ENCODE measurements at places on chromosomes 1 and 21.

DNA sequence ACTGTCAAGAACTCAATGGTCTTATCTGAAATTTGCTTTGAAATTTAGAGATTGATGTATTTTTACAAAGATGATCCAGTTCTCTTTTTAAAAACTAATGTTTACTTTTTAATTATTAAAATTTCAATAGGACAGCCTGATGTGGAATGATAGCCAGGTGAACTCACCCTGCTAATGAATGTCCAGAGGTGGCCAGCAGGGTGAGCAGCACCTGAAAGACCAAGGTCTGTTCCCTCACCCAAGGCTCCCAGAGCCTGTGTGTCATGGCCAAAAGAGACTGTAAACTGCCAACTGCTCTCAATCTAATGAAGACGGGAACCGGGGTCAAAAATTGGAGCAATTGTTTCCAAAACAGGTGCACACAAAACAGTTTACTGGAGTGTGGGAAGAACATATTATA is 340.4 kb downstream of the DISC1 start:
- no peak for DNase-seq

- no peak for DNase-seq
Observed at GRCh38 chr1:51784997-51785421, 93.5 kb downstream of the NRDC start.

- no peak for DNase-seq
Observed at GRCh38 chr1:223338811-223339746, 24.9 kb downstream of the SUSD4 start.

GRCh38 chr1:170634824-170635410 is 29.0 kb upstream of the PRRX1 start:
- no peak for DNase-seq

GRCh38 chr21:32712641-32713040 is 15.2 kb downstream of the SYNJ1 start:
- DNase-seq: no peak

DNA sequence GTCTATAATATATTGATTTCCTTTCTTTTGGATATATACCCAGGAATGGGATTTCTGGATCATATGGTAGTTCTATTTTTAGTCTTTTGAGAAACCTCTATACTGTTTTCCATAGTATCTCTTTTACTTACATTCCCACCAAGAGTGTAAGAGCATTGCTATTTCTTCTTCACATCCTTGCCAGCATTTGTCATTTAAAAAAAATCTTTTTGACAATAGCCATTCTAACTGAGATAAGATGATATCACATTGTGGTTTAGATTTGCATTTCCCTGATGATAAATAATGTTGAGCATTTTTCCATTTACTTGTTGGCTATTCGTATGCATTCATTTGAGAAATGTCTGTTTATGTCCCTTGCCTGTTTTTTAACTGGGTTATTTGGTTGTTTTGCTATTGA is 467.4 kb downstream of the COL11A1 start:
- no peak for DNase-seq

GRCh38 chr1:65083263-65083896 is 64.6 kb upstream of the AK4 start:
- DNase-seq: peak; percentile 92

DNA sequence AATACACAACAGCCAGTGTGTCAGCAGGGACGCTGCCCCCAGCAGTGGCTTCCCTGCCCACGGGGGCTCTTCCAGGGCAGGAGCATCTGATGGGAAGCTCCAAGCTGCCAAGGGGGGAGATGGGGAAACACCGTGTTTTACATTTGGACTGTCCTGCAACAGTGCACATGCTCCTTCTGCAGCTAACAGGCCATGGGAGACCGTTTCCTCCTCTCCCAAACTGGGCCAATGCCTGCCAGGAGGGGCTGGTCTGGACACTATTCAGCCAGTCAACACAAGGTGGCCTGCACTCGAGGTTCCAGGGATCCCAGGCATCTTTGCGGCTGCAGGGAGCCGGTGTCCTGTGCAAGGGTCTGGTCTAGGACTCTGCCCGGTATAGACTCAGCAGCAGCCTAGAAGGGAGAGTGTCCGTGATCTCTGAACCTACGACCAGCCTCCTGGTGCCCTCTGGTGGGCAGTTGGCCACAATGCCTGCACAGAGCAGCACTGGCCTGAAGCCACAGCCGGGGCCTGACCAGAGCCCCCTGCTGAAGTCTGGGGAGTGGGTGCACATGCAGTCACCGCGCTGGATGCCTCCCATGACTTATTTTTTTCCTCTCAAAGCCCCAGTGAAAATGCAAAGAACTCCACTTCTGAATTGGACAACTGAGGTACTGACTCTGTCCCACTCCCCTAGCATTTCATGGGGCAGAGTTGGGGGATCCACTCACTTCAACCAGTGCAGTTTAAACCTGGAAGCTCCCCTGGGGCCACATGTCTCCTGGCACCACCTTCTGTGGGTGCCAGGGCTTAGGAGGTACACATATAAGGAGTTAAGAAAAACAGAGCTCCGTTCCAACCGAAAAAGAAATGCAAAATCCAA is 33.3 kb downstream of the RCC2 start:
- peak; percentile 22 for DNase-seq

GRCh38 chr1:39671793-39672550 is at the start of gene NT5C1A:
NT5C1A (minus strand) TSS chr1:39672107; CDS start chr1:39672038, 69 bp downstream.
- DNase-seq: no peak

GRCh38 chr1:41695118-41695745 is 210.7 kb upstream of the EDN2 start:
- no peak for DNase-seq

DNA sequence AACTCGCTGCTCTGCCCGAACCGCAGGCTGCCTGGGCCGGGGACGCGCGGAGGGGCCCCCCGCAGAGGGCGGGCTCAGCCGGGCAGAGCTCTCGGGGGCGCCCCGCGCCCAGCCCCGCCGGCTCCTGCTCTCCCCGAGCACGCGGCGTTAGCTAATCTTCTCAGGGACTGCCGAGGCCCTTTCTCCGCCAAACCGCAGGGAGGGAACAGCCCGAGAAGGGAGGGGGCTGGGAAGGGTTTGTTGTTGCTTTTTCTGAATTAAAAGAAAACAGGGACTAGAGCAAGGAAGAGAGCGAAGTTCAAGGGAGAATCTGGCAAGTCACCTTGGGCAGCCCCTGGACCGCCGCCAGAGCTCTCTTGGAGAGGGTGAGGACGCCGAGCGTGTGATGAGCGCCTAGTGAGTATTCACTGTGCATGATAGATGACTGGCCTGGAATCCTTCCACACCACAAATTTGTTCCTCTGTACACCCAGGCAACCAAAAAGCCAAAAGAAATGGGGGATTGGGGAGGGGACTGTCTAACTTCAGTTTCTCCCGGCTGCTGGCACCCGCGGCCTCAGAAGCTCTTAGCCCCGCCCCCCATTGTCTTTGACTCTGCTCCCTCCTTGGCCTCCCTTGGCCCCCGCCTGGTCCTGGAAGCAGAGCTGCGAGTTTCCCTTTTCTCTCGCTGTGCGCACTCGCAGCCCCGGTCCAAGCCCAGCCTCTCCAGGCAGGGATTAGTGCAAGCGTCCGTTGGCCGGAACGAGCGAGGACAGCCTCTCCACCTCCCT is 19.7 kb upstream of the LMX1A start:
- DNase-seq: no peak

- DNase-seq: no peak
Observed at GRCh38 chr1:202987922-202988583, 19.1 kb upstream of the TMEM183A start.

GRCh38 chr1:197674286-197674685 is 101.0 kb downstream of the DENND1B start:
- DNase-seq: no peak

- peak; percentile 28 for DNase-seq
Observed at GRCh38 chr1:32695098-32695904, 7.3 kb downstream of the SYNC start.

GRCh38 chr1:223742856-223743517 is 30.6 kb downstream of the CAPN2 start:
- no peak for DNase-seq
